ENCODE measurements at places on chromosomes 1 and 21.

- DNase-seq: peak; percentile 64
Observed at GRCh38 chr1:179002552-179003345, 22.9 kb upstream of the FAM20B start.

GRCh38 chr1:207944571-207944970, 33.6 kb upstream of the CD34 start:
- peak; percentile 88 for DNase-seq

DNA sequence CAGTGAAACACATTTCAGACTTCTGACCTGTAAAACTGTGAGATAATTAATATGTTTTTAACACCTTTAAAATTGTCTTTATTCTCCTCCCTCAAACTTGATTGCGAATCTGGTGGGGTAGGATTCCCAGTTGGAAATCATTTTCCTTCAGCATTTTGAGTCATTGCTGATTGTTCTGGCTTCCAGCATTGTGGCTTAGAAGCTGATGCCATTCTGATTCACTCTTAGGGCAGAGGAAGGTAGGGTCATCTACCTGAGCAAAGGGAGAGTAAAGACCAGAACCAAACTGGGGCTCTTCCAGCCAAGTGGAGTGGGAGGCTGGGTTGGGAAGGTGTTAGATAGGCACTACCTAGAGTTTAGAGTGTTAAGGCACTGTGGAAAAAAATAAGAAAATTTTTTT, 61.2 kb downstream of the MPZL1 start:
- DNase-seq: no peak

GRCh38 chr1:161100556-161100955, 2.4 kb downstream of the KLHDC9 start:
- no peak for DNase-seq

DNA sequence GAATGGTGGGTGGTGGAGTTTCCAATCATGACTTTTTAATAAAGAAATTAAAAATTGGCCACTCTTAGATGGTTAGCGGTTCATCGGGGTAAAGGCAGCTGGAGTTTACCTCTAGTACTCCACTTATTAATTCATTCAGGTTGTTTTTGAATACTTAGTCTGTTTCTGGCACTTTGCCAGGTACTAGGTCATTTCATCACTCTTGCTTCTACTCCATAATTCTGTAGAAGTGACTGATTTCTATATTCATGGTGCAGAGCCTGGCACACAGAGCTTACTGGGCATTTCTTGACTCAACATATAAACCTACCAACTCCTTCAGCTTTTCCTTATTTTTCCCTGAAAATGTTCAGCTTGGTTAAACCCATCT, 31.5 kb downstream of the FOXD2 start:
- peak; percentile 5 for DNase-seq

DNA sequence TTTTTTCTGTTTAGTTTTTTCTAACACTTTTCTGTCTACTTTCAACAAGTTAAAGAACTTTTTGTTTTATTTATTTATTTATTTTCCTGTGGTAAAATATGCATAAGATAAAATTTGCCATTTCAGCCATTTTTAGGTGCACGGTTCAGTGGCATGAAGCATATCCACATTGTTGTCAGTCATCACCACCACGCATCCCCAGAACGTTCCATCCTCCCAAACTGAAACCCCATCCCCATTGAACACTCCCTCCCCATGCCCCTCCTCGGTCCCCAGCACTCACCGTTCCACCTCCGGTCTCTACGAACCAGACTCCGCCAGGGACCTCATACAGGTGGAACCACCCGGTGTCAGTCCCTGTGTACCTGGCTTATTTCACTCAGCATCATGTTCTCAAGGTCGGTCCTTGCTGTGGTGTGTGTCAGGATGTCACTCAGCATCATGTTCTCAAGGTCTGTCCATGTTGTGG, 118.1 kb downstream of the SIK1 start:
- no peak for DNase-seq

DNA sequence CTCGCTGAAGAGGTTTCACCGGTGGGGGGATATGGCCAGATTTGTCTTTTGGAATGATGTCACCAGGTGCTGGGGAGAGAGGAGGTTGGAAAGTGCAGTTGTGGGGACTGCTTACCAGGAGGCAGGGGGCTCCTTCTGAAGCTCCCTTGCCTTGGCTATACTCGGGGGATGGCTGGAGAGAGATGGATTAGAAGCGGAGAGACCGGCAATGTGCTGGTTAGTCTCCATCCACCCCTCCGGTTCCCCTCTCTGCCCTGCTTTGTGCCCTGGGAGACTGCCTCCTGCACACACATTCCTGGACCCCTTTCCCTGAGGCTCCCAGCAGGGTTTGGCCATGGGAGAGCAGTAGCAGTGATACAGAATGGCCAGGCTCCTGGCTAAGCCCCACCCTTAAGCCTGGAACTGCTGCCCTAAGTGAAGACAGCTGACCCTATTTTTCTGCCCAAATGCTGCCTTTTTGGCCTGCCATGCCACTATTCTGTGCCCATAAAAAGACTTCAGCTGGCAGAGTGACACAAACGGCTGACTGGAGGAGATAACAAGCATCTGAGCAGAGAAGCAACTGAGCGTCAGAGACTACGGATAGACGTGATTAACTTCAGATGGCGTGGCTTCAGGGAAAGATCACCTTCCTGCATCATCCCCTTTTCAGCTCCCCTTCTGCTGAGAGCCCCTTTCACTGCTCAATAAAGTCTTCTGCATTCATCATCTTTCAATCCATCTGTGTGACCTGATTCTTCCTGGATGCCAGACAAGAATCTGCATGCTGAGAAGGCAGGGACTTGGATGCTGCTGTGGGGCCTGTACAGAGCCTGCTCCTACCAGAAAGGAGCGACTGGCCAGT, 14.5 kb upstream of the VPS13D start:
- peak; percentile 9 for DNase-seq

DNA sequence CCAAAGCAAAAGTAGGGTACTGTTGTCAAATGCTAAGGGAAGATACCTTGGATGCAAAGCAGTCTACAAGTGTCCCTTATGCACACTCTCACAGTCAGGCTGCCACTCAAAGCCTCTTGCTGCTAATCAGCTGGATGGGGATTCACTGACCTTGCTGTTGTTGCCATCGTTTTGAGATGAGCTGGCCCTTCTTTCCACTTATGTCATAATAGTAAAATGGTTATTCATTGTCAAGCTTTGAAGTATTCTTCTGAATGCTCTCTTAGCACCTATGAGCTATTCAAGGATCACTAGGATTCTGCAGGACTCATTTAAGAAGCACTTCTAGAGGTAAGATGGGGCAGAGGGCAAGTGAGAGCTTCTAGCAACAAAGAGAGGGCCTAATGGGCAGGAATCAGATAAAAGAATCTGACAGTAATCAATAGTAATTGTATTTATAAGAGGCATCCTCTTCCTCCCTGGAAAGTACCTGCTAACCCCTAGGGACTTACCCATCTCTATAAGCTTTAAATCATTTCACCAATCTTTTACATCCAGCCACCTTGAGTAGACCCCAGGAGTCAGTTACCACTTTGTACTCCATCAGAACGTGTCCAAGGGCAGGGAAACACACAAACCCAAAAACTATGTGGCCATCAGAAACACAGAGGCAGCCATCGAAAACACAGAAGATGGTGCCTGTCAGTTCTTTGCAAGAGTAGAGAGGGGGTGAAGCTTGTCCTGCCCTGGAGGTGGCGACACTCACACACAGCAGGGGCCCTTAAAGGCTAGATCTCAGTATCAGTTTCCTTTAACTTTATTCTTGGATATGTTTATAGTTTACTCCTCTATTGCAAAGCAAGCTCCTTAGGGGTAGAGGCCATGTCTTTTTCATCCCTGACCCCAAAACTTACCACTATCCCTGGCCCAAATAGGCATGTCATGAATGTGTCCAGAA, 103.7 kb upstream of the NFIA start:
- DNase-seq: peak; percentile 65

DNA sequence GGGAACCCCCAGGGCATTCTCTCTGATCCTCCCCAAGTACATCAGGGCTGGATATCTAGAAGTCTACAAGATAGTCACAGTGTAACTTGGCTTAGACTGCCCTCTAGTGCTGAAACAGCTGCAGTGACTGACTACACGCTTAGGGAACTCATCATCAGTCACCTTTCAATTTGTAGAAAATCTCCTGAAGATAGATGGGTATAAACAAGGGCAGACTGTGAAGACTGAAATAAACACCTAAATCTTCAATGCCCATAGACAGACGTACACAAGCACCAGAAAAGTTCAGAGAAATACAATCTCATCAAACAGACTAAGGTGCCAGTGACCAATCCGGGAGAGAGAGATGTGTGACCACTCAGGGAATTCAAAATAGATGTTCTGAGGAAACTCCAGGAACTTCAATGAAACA, 46.6 kb downstream of the PACC1 start:
- DNase-seq: peak; percentile 83

GRCh38 chr1:203273869-203274602, 31.3 kb upstream of the BTG2 start:
- no peak for DNase-seq

DNA sequence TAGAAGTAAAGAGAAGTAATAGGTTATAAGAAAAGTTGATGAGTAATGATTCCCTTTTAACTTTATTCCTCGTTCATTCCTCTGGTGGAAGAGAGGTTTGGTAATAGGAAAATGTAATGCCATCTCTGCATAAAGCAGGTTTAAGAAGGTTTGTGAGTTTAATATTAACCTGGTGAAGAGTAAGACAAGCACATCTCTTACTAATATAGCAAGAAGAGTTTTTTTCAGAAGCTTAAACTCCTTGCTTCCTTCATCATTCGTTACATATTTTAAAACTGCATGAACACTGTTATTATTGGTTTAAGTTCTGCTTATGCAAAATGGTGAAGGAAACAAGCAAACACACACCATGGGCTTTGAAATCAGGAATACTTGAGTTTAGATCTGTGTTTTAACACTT, 9.2 kb upstream of the PLA2G4A start:
- no peak for DNase-seq

GRCh38 chr1:221961532-221962292, 219.8 kb upstream of the DUSP10 start:
- peak; percentile 40 for DNase-seq

GRCh38 chr1:221039616-221040015, 160.4 kb downstream of the HLX start:
- peak; percentile 78 for DNase-seq

DNA sequence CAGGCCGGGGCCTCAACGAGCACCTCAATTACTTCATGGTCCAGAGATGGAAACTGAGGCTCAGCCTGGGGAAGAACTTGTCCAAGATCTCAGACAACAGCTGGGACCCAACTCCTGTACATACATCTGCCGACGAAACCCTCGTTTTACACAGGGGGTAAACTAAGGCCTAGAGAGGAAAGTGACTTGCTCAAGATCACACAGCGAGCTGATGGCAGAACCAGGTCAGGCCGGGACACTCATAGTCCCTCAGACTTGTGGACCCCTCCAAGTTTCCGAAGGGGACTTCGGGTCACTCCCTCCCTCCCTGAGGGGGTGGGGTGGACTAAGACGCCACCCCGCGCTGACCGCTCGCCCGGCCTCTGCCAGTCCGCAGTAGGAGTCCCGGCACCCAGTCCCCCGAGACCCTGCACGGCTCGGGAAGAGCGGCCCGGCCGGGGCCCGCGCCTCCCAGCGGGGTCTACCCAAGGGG, 430 bp downstream of the WASF2 start:
- peak; percentile 41 for DNase-seq

- DNase-seq: no peak
Observed at GRCh38 chr1:208513799-208514198, 269.6 kb upstream of the PLXNA2 start.

DNA sequence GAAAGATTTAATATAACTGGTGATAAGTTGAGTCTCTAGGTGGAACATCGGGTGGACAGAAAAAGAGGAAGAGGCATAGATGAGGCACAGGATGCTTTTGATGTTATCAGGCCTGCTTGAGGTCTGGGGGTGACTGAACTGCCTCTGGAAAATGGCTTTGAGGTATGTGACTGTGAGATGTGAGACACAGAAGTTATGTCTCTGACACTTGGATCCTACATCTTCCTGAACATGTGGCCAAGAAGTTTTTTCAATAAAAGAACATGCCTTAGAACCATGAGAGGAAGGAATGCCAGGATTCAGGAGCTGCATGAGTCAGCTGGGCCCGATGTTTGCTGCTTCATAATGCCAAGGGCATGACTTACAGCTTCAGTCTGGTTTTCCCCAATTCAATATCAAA, 11.5 kb upstream of the AIM2 start:
- DNase-seq: peak; percentile 80

GRCh38 chr1:190323530-190323929, 154.1 kb downstream of the BRINP3 start:
- no peak for DNase-seq

DNA sequence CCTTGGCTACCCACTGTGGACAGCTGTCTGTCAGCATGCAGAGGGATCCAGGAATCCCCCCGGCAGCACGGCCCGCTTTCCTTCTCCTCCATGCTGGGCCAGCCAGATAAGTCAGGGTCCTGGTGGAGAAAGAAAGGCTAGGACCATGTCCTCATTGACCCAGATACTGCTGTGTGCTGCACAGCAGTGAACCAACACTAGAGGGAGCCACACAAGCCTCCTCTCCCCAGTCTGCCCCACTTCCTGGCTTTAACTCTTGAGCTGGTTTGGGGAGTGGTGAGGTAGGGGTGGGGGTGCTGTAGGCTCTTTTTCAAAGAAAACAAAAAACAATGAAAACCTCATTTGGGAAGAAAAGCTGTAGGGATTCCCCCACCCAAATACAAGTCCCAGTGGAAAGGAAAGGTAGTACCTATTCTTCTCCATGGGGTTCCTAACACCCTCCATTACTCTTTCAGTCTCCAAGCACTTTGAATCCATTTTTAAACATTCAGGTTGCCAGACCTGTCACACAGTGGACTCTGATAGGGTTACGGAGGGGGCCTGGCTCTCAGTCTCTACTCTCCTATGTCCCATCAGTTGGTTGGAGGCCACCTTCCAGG, 84.9 kb upstream of the CD1D start:
- peak; percentile 53 for DNase-seq

GRCh38 chr21:26847002-26847401, 1.8 kb upstream of the ADAMTS1 start:
- peak; percentile 2 for DNase-seq

- DNase-seq: no peak
Observed at GRCh38 chr21:15408089-15408488, 321.7 kb upstream of the USP25 start.

- peak; percentile 60 for DNase-seq
Observed at GRCh38 chr1:247373721-247374141, 42.1 kb upstream of the ZNF496 start.

DNA sequence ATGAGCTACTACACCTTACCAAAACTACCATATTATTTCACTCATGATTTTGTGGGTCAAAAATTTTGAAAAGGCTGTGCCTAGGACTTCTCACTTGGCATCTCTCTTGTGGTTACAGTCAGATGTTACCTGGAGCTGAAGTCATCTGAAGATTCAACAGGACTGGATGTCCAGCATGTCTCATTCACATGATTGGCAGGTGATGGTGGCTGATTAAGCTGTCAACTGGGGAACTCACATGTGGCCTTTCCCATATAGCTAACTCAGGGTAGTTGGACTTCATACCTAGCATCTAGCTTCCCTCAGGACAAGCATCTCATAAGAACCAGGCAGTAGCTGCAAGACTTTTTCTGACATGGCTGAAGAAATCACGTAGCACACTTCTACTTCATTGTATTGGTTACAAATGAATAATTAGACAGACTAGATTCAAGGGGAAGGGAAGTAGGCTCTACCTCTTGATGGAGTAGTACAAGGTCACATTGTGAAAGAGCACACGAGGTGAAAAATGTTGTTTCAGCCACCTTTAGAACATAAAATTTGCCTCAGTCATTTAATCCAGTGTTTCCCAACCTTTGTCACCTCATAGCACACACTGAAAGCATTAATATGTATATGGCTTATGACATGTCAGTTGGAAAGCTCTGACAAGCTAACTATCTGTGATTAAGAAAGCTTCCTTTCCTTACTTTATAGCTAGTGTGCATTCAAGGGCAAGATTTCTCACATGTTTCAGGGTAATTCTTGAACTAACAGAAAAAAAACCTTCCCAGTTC, 68.0 kb upstream of the PTGFRN start:
- no peak for DNase-seq

- no peak for DNase-seq
Observed at GRCh38 chr1:242140836-242141235, 141.9 kb upstream of the MAP1LC3C start.
